ENCODE measurements at places on chromosomes 3 and 15.

GRCh38 chr3:42157540-42158538 lies 66.7 kb downstream of the TRAK1 start:
- no peak for DNase-seq

DNA sequence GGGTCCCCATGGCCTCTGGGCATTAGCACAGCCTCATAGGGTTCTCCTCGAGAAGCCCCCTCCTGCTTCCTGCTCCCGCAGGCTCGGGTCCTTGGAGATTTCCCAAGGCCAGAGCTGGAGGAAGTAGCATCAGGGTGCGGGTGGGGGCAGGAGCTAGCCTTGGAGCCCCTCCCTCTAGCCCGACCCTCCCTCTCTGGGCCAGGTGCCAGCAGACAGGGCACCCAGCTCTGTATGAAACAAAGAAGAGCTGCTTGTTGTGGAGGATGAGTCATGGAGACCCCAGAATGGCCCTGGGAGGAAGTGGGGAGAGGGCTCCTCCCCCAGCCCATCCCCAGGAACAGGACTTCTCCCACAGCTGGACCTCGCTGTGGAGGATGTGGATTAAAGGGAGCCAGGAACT lies 29.2 kb downstream of the EPHB3 start:
- DNase-seq: no peak

GRCh38 chr3:120341658-120342346 lies 7.4 kb downstream of the LRRC58 start:
- no peak for DNase-seq

GRCh38 chr3:48765376-48765775 lies 48.4 kb upstream of the IP6K2 start:
- DNase-seq: no peak

DNA sequence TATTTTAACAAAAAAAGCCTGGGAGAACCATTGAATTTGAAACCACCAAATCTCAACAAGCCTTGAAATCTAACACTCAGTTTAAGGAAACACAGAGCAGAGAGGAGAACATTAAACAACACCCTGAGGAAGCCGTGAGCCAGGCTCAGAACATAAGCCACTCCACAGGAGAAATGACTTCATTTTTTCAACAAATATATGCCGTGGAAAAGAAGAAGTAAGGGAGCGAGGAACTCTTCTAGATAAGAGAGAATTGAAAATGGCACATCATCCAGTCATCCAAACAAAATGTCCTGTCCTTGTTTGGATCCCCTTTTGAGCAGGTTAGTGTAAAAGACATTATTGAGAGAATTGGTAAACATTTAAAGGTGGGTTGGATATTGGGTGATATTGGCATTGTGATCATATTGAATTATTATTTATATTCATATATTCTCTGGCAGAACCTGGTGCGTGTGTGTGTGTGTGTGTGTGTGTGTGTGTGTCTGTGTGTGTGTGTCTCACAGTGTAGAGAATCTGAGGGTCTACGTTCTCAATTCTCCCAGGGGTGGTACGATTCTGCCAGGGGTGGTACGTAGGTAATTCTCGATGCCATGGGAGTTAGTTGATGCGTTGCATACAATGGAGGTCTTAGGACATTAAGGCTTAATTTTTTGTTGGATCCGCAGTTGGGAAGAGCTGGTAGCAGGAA lies 94.4 kb downstream of the ST6GAL1 start:
- no peak for DNase-seq

DNA sequence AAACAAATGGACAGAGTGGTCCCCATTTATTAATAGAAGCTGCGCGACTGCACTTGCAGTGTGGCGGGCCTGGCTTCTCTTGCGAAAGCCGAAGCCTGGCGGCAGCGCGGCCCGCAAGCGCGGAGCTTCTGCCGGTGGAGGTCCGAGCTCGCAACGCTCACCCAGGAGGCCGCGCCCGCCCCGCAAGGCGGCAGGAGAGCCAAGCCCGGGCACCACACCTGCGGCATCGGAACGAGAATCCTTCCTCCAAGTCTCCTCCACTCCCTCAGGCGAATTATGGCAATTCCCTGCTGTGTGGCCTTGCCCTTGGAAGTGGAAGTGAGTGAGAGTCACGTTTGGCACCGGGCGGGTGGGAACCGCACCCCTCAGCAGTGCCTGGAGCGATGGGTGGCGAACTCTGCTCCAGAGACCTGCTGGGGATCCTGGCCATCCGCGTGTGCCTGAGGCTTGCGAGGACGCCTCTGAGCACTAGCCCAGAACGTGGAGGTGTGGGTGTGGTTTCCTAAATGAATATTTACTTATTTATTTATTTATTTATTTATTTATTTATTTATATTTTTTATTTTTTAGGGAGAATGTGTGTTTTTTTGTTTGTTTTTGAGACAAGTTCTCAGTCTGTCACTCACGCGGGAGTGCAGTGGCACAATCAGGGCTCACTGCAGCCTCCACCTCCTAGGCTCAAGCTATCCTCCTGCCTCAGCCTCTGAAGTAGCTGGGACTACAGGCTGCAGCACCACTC lies 133.7 kb upstream of the UBE2E1 start:
- peak; percentile 22 for DNase-seq

DNA sequence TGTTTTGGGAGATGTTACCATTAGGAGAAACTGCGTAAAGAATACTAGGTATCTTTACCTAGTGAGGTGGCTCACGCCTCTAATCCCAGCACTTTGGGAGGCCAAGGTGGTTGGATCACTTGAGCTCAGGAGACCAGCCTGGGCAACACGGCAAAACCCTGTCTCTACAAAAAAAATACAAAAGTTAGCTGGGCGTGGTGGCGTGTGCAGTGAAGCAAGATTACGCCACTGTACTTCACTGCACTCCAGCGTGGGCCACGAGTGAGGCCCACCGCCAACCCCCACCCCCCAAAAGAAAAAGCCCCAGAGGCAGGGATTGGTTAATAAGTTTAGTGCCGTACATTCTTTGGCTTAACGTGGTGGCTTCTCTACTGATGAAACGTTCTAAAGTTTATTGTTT lies 23.5 kb downstream of the TRIM71 start:
- no peak for DNase-seq

DNA sequence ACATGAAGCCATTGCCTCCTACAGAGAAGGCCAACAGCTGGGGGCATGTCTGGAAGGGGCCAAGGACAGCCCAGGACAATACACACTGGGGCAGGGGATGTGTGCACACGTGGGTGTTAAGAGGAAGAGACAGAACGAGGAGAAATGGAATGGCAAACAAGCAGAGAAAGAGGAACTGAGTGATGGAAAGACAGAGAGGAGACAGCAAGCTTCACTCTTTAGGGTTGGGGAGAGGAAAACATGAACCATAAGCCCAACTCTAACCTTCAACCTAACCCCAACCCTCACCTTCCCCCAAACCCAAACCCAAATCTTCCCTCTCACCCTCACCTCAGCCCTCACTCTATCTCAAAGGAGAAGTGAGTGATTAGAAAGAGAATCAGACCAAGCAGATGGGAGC lies 11.9 kb upstream of the PARL start:
- DNase-seq: no peak

DNA sequence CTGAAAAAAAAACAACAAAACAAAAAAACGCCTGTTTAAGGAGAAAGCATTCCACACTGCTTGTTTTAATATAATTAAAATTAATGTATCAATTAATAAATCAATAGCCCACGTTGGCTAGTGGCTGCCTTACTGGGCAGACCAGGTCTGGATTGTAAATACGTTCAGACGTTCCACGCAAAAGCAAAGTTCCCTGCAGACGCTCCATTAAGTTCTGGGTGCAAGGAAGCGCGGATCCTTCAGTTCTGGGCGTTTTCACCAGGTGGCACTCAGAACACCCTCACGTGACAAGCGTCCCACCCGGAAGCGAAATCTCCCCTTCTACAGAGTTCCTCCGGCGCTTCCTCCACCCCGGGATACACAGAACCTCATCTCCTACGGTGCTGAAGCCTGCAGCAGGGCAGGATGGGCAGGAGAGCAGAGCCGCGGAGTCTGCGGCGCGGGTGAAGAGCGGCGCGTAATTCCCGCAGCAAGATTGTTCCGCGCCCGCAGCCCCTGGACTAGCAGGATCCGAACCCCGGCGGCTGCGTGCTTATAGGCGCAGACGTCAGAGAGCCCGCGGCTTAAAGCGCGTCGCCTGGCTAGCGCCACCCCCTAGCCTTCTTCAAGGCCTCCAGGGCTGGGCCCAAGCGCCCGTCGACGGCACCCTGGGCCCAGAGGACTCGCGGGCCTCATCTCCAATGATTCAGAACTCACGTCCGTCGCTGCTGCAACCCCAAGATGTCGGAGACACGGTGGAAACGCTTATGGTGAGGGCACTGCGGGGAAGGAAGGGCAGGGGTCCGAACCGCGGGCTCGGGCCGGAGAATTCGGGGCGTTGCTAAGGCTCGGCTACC lies at the start of gene SLC25A38:
SLC25A38 (plus strand) TSS at position 326 of the 836 bp plus-strand sequence; CDS start at position 681, 355 bp downstream.
- DNase-seq: peak; percentile 72

DNA sequence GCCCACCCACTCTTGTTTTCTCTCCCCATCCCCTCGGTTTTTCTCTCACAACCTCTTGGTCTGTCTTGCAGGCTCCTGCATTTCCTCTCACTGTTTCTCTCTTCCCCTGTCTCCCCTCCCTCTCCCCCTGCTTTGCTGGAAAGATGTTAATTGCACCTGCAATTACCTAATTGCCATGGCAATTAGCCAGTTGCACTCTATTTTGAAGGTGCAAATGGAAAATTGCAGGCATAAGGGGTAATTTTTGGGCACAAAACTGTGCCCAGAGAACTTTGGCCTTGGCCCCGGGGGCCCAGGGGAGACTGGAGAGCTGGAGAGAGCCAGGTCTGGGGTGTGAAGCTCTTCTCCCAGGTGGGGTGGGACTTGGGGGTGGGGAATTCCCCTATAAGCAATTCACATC lies 164.5 kb upstream of the TLE3 start:
- no peak for DNase-seq

DNA sequence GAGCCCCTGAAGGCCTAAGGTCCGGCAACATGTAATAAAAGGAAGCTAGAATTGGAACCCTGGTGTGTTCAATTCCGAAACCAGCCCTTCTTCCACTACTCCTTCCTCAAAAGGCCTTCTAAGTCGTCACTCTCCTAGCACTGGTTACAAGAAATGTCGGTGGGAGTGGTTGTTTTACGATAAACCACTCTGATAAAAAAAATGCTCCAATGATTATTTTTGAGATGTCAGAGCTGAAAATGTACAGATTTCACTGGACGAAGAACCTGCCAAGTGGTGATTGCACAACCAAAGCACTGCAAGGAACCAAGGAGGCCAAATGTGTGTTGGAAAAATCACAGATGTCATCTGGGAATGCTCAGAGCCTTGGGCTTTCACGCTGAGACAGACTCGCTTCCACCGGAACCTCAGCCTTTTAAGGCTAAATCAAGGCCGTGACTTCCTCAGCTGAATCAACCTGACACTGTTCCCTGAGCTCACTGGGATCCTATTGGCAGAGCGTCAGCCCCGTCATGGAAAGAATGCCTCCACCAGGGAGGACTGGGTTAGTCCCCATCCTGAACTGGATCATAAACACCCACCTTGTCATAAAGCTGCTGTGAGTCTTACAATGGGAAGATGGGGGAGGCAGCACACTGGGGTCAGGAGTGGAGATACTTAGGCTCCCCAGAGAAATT lies 108.1 kb upstream of the THBS1 start:
- DNase-seq: no peak

- DNase-seq: no peak
Observed at GRCh38 chr3:46586738-46587246, 20.7 kb upstream of the LRRC2 start.

DNA sequence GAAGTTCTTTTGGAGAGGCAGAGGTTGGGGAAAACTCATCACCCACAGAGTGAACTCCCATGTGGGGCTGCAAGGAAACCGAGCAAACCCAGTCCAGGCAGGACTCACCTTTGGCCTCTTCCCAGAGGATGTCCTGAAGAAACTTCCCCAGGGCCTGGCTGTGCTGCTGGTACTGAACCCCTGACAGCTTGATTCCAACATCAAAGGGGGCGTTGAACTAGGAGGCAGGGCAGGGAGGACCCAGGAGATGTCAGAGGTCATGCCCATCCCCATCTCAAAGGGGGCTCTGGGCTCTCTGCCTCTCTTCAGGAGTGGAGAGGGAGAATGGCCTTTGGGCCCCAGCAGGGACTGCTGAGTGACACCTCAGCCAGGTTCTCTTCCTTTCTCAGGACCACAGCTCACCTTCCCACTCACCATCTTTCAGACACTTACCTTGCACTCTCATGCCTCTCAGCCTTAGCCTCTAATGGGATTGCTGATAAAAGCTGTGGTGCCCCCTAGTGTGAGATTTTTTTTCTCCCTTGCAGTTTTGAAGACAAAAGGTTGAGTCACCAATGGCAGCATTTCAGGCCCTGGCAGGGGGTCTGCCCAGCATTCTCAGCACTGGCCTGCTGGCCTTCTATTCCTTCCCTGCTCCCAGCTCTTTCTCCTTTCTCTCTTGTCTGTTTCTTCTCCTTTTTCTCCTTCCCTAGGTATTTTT lies 6.0 kb downstream of the GHRL start:
- DNase-seq: no peak

DNA sequence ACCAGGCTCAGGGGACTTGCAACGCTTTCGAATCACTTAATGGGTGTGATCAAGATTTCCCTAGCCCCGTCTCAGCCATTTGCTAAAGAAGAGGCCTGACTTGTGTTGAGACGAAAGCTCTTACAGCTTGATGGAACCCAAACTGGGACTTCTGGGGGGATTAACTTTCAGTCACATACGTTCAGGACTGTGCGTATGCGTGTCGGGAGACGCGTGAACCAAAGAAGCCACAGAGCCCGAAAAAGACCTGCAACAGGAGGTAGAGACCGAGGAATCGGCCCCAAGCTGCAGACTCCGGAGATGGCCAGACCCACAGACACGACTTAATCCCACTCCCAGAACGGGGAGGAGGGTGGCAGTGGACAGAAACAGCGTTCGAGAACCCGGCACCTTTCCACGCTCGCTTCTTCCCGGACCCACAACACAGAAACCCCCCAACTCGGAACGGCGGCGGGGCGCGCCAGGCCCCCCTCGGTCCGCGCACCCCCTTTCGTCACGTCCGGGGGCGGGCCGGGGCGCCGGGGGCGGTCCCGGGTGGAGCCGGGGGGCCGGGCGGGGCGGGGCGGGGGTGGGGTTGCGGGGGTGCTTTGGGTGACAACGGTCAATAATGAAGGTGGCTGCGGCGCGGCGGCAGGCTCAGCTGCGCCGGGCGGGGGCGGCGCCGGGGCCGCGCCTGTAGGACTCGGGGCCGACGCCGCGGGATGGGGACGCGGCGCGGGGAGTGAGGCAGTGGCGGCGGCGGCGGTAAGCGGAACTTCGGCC lies at the start of gene ATP11B:
ATP11B (plus strand) TSS at position 604 of the 762 bp plus-strand sequence. CDS start 256 bp downstream, outside the sequence.
- DNase-seq: peak; percentile 84

DNA sequence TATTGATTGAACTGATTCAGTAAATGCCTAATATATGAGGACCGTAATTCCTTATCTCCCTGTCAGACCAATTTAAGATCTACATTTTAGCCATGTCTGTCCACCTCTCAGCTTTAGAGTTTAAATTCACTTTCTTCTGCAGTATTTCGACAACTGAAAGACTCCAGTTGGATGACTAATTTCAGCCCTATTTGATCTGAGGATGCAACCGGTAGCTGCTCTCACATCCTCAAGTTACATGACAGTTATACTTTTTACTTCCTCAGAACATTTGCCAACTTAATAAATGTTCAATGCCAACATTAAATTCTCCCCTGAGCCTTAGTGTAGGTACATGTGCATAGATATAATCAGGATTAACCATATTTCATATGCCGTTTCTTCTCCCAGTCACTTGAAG lies 2.5 kb upstream of the HHLA2 start:
- DNase-seq: no peak

- DNase-seq: no peak
Observed at GRCh38 chr3:169148448-169149348, 514.8 kb downstream of the MECOM start.

- no peak for DNase-seq
Observed at GRCh38 chr3:66989860-66990696, 8.0 kb upstream of the KBTBD8 start.

- no peak for DNase-seq
Observed at GRCh38 chr3:62550439-62550838, 177.1 kb upstream of the FEZF2 start.

GRCh38 chr3:10522646-10523303 lies 17.4 kb upstream of the ATP2B2 start:
- DNase-seq: no peak
